ENCODE measurements at places on chromosomes 2 and 18.

DNA sequence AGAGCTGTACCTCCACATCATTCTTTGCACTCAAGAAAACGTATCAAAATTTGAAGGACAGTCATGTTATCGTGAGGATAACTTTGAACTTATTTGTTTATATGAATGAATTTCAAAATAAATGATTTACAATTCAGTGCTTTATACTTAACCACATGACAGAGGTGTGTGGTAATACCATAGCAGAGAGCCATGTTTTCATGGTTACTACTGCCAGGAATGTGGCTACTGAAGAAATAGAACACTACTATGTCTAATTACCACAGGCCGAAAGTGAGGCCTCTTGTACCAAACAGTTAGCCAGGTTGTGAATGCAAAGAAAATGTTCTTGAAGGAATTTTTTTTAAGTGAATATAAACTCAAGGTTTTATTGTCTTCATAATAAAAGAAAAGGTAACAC, 49.2 kb downstream of the AAK1 start:
- DNase-seq: no peak

GRCh38 chr2:239963646-239964205, 61.4 kb downstream of the NDUFA10 start:
- no peak for DNase-seq

DNA sequence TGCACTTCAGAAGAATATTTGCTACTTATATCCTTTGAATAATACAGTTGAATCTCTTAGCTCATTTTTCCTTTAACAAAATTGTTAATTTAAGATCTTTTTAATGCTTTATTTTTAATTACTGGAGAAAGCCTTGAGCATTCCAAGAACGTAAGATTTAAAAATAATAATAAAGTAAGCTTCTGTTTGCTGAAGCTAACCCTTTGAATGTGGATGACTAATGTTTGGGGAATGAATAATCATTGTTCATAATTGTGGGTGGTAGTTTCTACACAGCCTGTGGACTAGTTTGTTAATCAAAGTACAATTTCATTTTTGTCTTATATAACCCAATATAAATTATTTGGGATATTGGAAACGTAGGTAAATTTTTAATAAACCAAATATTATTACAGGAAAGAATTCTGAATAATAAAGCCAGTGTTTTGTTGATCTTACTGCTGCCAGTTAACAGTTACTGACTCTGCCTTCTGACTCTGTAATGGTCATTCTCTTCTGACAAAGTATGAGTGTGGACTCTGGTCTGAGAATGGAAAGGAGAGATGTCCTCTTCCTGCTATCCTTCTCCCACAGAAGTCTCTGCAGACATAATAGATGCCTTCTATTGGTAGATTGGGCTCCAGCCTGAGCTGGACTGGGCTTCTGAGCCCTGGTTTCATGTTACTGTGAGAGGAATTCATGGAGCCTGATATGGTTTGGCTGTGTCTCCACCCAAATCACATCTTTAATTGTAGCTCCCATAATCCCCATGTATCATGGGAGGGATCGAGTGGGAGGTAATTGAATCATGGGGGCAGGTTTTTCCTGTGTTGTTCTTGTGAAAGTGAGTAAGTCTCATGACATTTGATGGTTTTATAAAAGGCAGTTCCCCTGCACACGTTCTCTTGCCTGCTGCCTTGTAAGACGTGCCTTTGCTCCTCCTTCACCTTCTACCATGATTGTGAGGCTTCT, 292.7 kb upstream of the SLC39A10 start:
- DNase-seq: no peak

DNA sequence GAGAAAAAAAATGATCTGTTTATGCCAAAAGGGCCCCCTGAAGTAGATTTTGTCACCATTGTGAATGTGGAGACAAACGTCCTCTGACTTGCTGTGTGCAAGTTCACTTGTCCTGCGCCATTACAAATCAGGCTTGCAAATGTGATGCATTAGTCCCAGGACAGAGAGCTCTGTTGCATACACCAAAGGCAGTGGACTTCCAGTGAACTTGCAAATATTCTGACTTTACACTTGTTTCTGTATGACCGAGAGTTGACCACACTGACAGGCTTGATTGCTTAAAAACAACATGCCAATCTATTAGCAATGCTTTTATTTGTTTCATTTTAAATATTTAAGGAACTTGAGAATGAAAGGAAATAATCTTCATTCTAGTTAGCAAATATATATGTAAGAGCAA, 293.2 kb downstream of the PLCL1 start:
- no peak for DNase-seq

GRCh38 chr2:200782251-200782650, 29.5 kb upstream of the BZW1 start:
- no peak for DNase-seq

GRCh38 chr18:57547260-57547659, 39.2 kb downstream of the FECH start:
- DNase-seq: no peak

DNA sequence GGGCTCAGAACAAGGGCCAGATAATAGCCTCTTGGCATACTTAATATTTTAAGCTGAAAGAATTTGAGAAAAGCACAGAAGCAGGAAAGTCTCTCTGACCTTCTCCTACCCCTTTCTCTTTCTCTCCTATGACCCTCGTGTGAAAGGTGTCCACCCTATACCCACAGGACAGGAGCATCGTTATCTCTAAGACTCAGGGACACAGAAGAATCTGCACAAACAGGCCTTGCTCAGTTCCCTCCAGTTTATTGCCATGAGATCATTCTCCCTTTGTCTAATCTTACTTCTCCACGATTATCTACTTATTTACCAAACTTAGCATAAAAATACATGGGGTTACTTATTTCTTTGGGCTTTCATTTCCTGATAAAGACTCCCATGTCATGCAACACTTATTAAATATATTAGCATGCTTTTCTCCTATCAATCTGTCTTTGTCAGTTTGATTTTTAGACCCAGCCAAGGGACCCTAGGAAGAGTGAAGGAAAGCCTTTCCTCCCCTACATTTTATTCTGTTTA, 370.7 kb downstream of the DLGAP1 start:
- DNase-seq: no peak

- no peak for DNase-seq
These were observed 5.3 kb upstream of the NPPC start for GRCh38 chr2:231931481-231931915.

DNA sequence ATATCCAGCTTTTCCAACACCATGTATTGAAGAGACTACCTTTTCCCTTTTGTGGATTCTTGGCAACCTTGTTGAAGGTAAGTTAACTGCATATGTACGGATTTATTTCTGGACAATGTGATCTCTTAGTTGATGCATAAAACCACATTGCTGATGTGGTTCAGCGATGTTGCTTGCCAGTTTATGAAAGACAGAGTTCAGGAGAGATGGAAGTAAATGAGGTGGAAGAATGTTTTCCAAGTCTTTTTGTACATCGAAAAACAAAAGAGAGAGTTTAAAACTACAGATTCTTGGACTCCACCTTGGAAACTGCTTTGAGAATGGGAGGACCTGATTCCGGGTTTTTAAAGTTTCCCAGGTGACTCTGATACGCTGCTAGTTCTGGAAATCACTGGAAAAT, 43.8 kb downstream of the MOB4 start:
- no peak for DNase-seq
